ENCODE measurements at places on chromosomes 1 and 21.

- peak; percentile 47 for DNase-seq
These were observed 1099.5 kb downstream of the PLA2G4A start for GRCh38 chr1:187928288-187928687.

- DNase-seq = peak; percentile 97
These were observed 23.0 kb upstream of the HPDL start for GRCh38 chr1:45303520-45304310.

DNA sequence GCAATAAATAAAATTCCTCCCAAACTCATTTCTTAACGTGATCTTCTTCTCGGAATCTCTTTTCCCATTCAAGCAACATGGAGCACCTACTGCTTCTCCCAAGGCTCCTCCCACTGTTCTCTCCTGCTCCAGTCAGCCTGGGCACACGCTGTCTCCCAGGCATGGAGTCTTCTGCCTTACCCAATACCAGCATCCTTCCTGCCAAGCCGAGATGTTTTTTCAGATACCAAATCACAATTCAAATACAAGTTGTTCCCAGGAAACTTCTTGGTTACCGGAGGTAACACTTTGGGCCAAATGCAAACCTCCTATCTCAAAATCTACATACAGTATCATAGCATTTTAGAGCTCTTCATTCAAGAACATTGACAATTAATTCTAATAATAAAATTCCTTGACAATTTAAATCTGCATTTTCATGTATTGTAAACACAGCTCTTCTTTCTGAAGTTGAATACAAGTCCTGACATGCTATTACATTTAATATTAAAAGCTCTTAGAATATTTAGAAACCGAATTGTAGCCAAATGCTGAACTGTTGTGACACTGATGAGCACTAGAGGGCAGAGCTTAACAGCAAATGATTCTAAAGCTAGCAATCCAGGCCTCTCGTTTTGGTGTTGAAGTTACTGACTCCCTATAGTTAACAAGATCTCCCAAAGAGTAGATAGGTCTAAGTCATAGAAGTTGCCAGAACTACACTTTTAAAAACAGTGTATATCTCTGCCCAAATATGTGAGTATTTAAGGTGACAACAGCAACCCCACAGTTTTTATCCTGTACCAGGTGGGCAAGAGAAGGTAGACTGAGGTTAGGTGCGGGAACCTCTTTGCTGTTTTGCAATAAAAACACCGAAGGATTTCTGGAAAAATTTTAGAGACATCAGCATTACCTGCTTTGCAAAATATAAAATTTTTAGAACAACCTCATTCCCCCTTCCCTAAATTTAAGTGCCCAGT is 52.3 kb downstream of the BCAR3 start:
- peak; percentile 81 for DNase-seq

GRCh38 chr1:40385437-40386358 is 12.2 kb downstream of the SMAP2 start:
- no peak for DNase-seq

GRCh38 chr1:237411621-237412020 is 369.6 kb downstream of the RYR2 start:
- DNase-seq = peak; percentile 18

GRCh38 chr1:27342778-27343638 is 1.2 kb downstream of the SYTL1 start:
- DNase-seq = no peak

GRCh38 chr21:36901575-36901974 is 64.9 kb downstream of the HLCS start:
- no peak for DNase-seq

DNA sequence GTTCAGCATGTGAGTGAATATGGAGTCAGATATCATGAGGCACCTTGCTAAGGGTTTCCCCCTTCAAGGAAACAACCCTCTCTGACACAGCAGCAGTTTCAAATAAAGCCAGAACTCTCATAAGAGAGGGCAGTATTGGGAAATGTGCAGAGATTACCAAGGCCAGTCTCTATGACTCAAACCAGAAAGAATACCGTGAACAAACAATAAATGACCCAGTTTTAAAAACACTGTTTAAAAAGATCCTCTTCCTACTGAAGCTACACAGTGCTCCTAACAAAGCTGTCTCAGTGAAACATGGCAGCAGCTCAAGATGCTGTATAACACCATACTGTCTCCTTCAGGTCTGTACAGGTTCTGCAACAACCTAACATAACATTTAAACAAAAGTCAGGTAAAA is 102.6 kb downstream of the KIAA0319L start:
- peak; percentile 9 for DNase-seq

DNA sequence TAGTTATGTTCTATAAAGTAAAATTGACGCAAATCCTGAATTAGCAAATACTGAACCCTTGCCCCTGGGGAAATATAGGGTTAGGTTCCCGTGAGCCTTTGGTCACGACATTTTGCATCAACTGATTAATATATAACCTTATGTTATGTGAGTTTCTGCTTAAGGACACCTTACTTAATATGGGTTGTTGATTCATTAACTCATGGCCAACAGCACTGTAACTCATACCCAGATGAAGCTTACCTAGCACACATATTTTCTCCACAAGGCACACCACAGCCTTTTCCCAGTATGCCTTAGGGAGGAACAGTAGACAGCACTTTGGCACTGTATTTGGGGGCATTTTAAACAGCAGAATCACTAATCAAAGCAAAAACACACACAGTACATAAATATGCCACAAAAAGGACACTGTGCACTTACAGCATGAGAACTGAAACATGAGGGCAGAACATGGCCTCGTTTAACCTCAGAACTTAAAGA is 15.1 kb downstream of the INAVA start:
- no peak for DNase-seq

- peak; percentile 67 for DNase-seq
These were observed 1.2 kb upstream of the TSPAN2 start for GRCh38 chr1:115090540-115090939.

- no peak for DNase-seq
These were observed 19.4 kb downstream of the F11R start for GRCh38 chr1:161001525-161001924.

- DNase-seq = no peak
These were observed 11.9 kb upstream of the NRIP1 start for GRCh38 chr21:15076730-15077129.

GRCh38 chr1:41728403-41729202 is 190.1 kb downstream of the HIVEP3 start:
- DNase-seq = no peak

- no peak for DNase-seq
These were observed 1.9 kb downstream of the TFF1 start for GRCh38 chr21:42364304-42364865.

GRCh38 chr1:110466646-110467280 is 15.8 kb downstream of the PROK1 start:
- DNase-seq = no peak

GRCh38 chr1:32696041-32696440 is 6.5 kb downstream of the SYNC start:
- no peak for DNase-seq

DNA sequence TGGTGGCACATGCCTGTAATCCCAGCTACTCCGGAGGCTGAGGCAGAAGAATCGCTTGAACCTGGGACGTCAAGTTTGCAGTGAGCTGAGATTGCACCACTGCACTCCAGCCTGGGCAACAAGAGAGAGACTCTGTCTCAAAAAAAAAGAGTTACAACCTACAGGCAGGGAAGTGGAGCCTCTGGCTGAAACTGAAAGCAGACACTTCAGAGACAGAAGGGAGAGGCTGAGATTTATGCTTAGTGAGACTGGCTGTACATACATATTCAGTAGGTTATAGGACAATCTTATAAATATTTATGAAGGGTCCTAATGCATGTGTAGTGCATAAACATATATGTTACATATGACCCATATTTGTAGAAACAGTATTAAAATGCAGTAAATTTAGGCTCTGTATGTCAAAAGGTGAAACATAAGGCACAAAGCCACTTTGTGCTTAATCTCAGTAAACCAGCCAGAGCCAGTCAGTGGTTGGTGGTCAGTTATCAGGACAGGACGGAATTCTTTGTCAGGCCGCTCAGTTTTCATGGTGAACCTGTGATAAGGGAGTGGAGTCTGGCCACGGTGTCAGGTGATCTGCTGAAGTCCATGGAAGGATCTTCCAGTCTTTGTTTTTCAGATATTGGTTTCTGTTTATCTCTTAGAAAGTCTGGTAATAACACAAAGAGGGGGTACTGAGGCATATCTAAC is 13.7 kb downstream of the RHEX start:
- DNase-seq = no peak

DNA sequence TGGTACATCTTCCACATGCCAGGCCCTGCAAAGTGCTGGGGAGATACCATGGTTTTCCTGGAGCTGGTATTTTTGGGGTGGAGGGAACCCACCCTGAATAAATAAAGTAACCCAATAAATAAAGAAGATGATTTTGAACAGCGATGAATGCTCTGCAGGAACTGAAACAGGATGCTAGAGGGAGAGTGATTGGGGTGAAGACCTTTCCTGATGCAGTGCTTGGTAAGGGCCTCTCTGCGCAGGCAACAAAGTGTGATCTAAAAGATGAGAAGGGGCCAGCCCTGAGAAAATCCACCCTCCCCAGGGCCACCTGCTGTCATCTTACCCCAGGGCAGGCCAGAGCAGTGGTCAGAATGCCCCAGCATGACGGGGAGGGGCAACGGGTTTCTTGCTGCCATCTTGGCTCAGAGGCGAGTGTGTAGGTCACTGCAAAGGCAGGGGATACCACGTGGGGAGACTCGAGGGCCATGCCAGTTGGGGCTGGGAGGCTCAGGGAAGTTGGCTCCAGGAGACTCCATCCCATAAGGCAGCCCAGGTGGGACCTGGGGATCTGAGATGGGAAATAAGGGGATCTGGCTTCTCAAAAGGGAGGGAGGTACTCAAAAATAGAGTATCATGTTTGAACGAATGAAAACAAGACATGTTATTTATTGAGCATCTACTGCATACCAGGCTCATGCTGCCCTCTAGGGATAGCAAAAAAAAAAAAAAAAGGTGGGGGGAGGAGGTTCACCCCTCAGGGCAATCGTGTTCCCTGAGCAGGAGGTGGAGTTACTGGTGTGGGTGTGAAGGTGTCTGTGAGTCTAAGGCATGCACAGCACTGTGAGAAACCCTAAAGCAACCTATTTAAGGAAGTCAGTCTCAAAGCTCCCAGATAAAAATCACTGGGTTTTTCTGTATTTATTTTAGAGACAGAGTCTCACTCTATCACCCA is 2.8 kb downstream of the SRARP start:
- peak; percentile 76 for DNase-seq

DNA sequence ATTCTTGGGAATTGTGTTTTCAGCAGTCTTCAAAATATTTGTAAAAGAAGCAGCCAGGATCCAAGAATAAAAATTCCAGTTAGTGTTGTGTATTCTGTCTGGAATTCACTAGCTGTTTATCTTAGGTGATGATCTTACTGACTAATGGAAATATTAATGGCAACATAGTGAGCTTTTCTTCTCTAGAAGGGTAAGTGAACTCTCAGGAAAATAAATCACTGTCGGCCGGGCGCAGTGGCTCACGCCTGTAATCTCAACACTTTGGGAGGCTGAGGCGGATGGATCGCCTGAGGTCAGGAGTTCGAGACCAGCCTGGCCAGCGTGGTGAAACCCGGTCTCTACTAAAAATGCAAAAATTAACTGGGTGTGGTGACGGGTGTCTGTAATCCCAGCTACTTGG is 87.4 kb upstream of the KIF1B start:
- peak; percentile 91 for DNase-seq

GRCh38 chr1:206685769-206686477 is 1.2 kb downstream of the MAPKAPK2 start:
- DNase-seq = peak; percentile 89

GRCh38 chr1:73056826-73057225 is 774.5 kb upstream of the NEGR1 start:
- DNase-seq = no peak
